ENCODE measurements at places on chromosomes 11 and 22. TPM values are rescaled to one million over a fixed set of nuclear protein-coding genes. Genes with fewer than 3 reads are reported as not detected.
A peak's percentile ranks its signal among the peaks of the same experiment; 100 is the strongest.

DNA sequence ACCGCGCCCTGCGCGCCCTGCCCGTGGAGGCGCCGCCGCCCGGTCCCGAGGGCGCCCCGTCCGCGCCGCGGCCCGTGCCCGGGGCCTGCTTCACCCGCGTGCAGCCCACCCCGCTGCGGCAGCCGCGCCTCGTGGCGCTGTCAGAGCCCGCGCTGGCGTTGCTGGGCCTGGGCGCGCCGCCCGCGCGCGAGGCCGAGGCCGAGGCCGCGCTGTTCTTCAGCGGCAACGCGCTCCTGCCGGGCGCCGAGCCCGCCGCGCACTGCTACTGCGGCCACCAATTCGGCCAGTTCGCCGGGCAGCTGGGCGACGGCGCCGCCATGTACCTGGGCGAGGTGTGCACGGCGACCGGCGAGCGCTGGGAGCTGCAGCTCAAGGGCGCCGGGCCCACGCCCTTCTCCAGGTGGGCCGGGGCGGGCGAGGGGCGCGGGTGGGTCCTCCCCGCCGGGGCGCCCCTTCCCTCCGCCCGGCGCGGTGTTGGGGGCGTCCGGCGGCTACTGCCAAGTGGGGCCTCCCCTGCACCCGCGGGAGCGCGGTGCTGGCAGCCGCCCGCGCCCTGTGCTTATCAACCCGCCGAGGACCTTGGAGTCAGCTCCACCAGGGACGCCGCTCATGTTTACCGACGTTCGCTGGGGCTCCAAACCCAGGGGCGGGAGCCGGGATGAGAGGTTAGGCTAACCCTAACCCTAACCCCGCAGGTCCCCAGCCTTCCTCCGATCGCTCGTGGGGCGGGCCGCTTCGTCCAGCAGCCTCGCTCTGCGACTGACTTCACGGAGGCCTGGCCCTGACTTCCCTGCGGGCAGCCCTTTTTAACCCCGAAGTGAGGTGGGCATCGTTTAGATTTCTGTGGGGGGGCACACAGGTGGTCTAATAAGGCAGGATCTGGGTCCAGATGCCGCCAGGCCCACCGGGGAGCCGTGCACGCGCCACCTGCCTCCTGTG, 649 bp downstream of the SELENOO start:
- no peak for DNase-seq

DNA sequence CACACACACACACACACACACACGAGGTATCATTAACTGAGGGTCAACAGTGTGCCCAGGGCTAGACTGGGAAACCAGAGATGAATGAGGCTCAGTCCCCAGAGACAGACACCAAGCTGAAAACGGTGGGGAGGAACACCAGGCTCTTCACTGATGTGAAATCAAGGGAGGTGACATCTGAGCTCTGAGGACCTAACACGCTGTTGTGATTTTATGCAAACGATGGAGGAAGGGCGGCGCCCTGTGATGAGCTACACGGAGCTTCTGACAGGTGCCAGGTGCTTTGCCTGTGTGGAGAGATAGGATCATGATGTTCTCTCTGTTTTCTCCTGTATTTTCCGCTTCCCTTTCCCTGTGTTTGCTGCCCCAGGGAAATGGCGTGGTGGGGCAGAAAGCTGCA, 6.5 kb upstream of the CYB5R3 start:
- no peak for DNase-seq

GRCh38 chr11:87724358-87724757, 450.9 kb downstream of the RAB38 start:
- no peak for DNase-seq

DNA sequence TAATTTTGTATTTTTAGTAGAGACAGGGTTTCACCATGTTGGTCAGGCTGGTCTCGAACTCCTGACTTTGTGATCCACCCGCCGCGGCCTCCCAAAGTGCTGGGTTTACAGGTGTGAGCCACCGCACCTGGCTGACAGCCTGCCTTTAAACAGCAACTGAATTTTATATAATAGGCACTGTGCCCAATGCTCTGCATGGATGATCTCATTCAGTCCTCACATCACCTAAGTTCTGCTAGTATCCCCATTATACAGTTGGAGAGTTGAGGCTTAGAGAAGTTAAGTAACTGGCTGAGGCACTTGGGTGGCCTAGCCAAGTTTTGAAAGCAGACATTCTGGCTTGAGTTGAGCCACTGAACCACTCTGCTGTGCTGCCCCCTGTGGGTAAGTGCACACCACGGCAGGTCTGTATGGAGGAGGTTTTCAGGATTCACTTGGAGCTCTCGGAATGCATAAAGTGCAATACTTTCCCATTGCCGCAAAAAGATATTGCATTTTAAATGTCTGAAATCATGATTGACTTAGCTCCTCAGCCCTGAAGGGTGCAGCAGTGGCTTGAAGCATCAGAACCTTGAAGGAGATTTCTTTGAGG, 112.4 kb downstream of the LDLRAD3 start:
- peak; percentile 5 for DNase-seq

GRCh38 chr11:7548659-7549274, 35.0 kb downstream of the PPFIBP2 start:
- peak; percentile 54 for DNase-seq

DNA sequence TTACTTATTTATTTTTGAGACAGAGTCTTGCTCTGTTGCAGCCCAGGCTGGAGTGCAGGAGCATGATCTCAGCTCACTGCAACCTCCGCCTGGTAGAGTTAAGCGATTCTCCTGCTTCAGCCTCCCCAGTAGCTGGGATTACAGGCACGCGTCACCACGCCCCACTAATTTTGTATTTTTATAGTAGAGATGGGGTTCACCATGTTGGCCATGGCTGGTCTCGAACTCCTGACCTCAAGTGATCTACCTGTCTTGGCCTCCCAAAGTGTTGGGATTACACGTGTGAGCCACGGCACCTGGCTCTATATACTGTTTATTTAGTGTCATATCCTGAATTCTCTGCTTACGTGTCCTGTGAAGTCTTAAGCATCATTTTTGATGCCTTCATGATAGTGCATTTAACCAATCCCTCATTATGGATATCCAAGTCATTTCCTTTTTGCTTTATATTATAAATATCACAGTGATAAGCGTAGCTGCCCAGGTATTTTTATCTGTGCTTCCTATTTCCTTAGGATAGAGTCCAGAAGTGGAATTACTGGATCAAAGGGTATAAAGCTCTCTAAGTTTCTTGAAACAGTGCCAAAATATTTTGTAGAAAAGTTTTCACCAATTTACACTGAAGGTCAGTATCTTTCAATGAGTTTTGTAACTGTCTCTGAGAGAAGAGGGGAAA, 871 bp upstream of the SIDT2 start:
- no peak for DNase-seq

GRCh38 chr11:12353534-12353933, 23.8 kb upstream of the PARVA start:
- no peak for DNase-seq

DNA sequence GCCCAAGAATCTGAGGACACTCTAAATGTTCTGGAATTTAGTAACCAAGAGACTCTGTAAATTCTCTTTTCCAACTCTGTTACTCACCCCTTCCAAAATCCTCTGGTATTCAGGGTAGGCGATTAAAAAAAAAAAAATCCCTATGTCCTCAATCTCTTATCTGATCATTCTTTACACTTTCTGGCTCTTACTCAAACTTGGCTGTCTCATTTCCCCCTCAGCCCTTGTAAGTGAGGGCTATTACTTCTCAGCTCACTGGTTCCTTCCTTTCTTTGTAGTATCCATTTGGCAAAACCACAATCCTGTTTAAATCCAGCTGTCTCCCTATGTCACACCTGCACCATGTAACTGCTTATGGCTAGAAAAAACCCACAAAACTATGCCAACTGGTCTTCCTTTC, 12.7 kb upstream of the MSANTD2 start:
- DNase-seq, result no peak

DNA sequence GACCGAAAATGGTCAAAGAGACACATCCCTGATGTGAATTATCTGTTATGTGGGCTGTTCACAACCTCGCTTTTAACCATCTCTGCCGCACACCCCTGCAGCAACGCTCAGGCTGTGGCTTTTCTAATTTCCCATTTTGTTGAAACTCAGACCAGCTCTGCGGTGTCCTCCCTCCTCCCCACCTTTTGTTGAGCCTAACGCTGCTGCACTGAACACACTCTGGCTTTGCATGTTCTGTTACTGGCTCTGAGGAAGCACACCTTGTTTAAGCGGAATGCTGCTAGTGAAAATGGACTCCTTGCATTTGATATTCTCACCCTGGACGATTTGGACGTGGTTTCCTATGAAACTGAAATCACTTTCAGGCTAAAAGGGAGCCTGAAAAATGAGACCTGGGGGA, 198.5 kb upstream of the MTNR1B start:
- no peak for DNase-seq

DNA sequence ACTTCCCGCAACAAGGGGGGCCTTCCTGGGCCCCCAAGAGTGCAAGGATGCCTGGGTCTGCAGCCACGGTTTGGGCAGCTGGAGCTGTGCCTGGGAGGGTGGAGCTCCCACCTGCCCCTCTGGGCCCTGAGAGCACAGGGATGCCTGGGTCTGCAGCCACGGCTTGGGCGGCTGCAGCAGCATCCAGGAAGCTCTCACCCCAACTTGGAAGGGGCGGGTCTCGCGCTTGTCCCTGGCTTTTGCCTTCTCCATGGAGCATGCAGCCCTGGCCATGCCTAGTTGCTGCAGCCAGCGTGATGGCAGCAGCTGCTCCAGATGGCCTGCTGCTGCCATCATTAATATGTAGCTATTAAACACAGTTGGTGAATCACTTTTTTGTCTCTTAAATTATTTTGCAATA, 35.4 kb downstream of the NAGA start:
- no peak for DNase-seq

DNA sequence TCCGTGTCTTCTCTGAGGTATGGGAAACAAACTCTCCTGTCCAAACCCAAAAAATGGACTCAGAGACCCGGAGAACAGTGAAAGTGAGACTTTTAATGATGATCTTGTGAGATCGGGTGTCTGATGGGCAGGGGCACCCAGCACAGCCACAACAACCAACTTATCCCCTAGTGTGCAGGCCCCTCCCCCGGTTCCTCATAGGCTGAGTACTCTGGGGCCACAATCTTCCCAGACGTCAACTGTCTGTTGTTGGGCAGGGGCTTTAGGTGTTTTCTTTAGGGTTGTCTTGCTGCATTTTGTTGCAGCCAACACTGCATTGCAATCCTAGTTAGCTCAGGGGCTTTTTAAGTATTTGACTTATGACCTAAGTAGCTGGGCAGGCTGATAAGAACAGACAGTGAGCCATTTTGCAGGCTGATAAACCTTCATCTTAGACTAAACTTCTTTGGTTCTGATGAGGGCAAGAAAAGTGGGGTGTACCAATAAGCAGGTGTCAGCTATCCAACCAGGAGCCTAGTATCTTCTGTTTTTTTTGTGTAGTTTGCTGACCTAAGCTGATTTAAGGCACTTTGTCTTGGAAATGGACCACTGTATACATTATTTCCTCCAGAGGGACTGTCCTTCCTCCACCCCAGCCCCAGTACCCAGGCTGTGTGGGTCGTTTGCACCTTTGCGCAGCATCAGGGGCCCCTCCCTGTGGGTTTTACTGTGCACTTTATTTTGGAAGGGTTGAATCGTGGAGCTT, 1323.6 kb downstream of the TBC1D22A start:
- DNase-seq, result no peak

GRCh38 chr22:49048591-49048990, 779.1 kb downstream of the BRD1 start:
- no peak for DNase-seq

The CCDC89 gene
- total RNA-seq, result 0.36 TPM

The SYT8 gene
- not detected for total RNA-seq

The OR10G6 gene
- total RNA-seq, result not detected

The C11orf24 gene
- total RNA-seq, result 38.0 TPM

The FGF3 gene
- not detected for total RNA-seq

The SMIM35 gene
- 0.32 TPM for total RNA-seq

The OR51B5 gene
- not detected for total RNA-seq
